ENCODE measurements at places on chromosomes 2 and 18.

DNA sequence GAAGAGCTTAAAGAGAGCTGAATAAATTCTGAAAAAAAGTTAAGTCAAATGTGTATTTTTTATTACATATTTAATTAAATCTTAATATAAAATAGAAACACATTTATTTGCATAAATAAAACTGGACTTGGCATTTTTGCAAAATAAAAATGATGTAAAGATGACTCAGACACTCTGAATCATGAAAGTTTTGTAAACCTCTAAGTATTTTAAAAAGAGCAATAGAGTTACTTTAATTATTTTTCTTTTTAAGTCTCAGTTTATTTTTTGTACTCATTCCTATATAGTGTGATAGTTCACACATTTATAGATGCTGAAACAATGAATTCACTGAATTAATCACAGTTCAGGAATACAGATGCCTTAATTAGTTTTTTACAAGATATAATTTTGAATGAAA, 109.9 kb upstream of the DTNA start:
- no peak for DNase-seq

GRCh38 chr2:143085125-143085784, 44.0 kb upstream of the ARHGAP15 start:
- no peak for DNase-seq

DNA sequence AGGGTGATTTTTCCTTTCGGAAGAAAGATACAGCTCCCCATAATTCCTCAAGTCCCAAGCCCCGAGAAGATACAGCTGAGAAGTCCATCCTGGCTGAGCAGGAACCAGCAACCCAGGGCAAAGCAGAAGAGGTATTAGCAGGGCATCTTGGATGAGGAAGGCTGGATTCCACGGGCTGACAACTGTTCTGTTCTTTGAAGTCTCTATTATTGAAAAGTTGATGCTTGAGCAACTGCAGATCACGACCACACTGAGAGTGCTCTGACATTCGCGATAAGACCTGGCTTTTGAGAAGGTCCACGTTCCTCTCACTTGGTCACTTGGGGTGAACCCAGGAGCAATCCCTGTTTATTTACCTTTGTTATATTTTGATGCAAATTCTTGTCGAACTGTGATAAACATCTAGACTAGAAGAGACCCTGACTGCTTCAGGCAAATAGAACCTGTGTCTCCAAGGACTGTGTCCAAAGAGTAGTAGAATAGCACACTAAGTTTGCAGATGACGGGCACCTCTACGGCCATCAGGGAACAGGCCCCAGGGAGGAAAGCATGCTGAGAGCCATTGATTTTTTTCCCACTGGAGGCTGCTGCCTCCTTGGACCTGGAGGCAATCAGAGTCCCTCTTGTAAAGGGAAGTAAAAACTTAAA, 133.1 kb downstream of the ARL4C start:
- no peak for DNase-seq

DNA sequence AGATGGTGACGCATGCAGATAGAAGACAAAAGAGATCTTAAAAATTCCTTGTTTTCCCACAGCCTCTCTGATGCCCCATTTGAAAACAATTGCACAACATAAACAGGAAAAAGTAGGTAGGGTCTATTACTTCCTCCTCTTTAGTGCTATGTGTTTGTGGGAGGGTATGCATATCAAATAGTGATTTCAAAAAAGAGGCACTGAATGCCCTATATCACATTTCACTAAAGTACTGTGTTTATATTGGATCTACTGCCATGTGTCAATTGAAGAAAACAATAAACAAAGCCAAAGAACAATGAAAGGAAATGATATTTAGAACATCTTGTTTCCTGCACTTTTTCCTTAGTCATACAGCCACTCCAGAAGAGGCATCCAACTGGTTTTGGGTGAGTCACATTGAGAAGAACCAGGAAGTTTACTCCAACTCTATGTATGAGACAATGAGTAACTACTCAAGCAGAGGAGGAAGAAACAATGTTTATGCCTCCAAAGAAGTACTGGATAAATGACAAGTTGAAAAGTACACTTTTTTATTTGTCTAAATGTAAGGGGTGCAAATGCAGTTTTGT, 583.6 kb downstream of the FBXO15 start:
- no peak for DNase-seq

GRCh38 chr18:45839414-45840395, 14.2 kb downstream of the SIGLEC15 start:
- DNase-seq: peak; percentile 49

DNA sequence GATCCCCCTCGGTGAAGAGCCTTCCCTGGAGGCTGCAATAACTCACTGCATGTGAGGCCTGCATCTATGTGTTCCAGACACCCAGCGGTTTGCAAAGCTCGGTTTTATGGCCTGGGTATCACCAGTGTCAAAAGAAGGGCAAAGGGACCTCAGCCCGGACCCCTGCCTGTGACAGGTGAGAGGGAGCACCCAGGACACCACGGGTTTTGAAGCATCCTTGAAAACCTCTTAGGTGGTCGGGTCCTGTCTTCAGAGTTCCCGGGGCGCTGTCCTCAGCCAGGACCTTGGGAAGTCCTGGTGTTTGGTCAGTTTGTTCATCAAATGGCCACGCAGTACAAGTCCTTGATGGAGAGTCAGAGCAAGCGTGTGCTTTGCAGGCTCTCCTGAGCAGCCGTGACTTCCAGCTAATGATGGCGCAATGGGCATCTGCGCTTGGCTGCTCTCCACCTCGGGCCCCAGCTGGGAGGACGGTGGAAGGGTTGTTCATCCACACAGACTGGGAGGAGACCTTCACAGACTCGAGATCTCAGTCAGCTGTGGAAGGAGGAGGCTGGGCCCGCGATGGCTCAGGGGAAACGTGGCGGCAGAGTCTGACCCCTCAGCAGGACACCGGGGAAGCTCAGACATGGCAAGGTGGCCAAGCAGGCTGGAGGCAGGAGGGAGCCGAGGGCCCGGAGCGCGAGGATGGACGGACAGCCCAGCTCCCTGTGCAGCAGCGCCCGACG, 113.1 kb upstream of the GPC1 start:
- DNase-seq: no peak

GRCh38 chr2:138486363-138487198, 15.0 kb upstream of the SPOPL start:
- DNase-seq: no peak

DNA sequence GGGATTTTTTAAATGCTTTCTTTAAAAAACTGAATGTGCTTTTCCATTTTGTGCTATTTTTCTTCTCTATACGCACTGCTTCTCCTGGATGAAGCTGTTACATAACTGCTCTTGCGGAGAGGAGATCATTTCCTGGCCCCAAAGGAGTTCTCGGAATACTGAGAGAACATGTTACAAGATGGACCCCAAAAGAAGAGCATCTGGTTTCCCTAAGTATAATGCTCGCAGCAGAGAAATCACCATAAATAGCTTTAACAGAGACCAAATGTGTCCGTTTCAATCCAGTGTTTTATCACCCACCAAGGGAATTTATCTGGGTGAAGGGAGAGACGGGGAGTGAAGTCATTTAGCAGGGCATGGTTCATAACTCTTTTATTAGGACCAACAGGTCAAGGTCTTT, 80.1 kb downstream of the RBM43 start:
- no peak for DNase-seq

DNA sequence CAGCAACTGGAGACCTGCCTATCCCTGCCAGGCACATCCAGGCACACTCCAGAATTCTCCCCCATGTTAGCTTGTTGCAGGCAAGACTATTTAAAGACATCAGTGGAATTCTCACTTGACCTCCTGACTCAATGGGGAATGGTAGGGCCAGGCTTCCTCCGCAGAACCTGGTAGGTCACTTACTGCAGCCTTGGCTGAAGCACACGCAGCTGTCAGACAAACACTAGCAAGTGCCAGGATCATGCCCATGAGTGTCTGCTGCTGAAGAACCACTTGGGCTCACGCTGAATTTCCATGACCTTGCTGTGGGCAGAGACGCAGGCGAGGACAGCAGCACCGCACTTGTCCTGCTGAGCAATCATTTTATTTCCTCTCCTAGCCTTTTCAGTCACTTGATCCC, 3.2 kb downstream of the LRRC30 start:
- no peak for DNase-seq

DNA sequence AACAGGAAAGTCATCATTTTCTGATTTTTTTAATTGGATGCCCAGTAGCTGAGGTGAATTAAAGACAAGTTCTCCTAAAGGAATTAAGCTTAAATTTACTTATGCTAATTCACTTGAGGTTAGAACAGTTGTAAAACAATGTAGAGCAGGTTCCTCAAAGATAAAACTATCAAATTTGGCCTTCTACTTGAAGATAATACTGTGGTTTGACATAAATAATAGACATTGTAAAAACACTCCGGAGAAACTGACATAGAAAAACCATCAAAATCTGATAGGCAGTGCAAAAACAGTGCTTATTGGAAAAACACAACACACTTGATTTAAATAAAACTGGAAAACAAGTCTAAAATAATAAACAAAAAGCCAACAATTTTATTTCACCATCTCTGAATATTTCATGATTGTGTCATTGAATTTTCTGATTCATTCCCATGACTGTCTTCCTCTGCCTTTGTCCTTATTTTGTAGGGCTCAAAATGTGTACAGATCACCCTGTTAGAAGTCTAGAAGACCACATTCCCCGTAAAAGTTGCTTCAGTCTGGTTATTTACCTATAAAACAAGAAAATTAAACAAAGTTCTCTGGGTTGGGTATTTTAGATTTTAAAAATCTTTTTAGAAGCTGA, 28.3 kb upstream of the SLC40A1 start:
- no peak for DNase-seq

DNA sequence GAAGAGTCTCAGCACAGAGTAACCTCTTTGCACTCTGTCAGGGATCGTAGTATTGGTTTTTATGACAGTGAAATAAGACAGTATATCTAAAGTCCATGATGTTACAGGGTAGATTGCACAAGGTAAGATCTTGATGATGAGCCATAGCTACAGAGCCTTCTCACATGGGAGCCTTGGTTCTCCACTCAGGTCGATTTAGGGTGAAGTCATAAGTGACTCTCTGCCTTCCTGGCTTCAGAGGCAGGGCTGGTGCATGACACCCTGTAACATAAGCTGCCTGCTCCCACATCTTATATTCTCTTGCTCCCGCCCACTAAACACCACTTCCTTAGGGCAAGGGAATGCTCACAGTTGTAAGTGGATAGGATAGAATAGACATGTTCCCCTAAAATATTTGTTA, 13.3 kb downstream of the DAPL1 start:
- DNase-seq: no peak

DNA sequence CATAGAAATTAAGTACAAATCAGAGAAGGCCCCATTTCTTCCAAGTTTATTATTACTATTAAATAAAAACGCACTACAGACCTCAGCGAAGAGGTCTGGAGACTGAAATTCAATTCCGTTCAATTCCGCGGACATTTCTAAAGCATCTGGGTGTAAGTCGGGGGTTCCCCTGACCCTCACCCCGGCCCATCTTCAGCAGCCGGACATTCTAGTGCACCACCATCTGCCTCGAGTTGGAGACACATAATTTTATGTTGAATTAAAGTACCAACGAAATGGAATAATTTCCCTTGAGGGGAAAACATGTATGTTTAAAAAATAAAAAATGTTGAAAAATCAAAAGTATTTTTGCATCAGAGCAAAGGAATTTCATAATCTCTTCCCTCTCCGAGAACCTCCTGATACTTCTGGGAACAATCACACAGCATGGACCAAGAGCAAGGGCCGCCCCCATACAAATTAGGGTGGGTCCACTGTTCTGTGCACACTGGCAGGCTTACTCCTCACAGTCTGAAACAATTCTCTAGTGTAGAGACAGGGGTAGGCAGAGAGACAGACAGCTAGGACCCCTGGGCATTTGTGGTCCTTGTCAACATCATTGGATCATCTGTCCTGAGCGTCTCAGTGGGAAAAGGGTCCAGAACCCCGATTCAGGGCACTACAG, 29.3 kb downstream of the MBP start:
- DNase-seq: no peak

- DNase-seq: no peak
Observed at GRCh38 chr18:61470031-61470674, 136.9 kb downstream of the CDH20 start.

GRCh38 chr18:11064727-11065460, 84.5 kb downstream of the PIEZO2 start:
- DNase-seq: no peak

- DNase-seq: peak; percentile 55
Observed at GRCh38 chr2:186575302-186575701, 14.6 kb upstream of the ITGAV start.

- DNase-seq: no peak
Observed at GRCh38 chr2:182181381-182181780, 195.7 kb downstream of the PPP1R1C start.

GRCh38 chr2:125070726-125071505, 1045.8 kb downstream of the CNTNAP5 start:
- DNase-seq: no peak

GRCh38 chr18:78411539-78411938, 568.1 kb upstream of the SALL3 start:
- DNase-seq: no peak

- DNase-seq: no peak
Observed at GRCh38 chr2:95274291-95275150, at the start of gene PROM2. PROM2 (plus strand) TSS chr2:95274449; CDS start chr2:95274586, 137 bp downstream.

- no peak for DNase-seq
Observed at GRCh38 chr2:133942398-133942797, 311.5 kb upstream of the MGAT5 start.

GRCh38 chr2:210475706-210476105, 853 bp downstream of the LANCL1 start:
- no peak for DNase-seq

- DNase-seq: no peak
Observed at GRCh38 chr2:133098787-133099186, 428.8 kb upstream of the LYPD1 start.

DNA sequence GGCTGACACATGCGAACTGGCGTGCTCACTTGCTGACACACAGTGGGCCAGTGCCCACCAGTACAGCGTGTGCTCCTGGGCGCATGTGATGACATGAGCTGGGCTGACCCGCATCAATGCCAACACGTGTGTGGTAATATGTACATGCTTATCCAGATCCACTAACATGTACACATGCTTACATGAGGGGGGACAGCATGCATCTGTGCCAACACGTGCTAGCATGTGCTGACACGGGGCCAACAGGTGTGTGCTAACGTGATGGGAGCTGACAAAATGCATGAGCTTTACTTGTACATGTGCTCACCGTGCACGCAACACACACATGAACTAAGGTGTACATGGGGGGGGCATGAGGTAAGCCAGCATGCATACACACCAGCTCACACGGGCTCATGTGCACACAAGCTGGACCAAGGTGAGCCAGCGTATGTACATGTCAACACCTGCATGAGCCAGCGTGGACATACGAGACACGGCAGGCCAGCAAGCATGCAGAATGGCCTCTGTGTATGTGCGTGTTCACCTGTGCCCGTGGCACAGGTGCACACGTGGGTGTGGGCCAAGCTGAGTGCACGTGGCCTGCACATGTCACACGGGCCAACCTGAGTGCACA, 28.5 kb downstream of the GPC1 start:
- DNase-seq: no peak

GRCh38 chr2:8367833-8368232, 314.0 kb upstream of the ID2 start:
- DNase-seq: no peak

- no peak for DNase-seq
Observed at GRCh38 chr2:212264187-212264586, 274.4 kb downstream of the ERBB4 start.

Measured in AML-193 (cell line).